Activated CD8-positive, alpha-beta memory T cell treated with anti-CD3 and anti-CD28 coated beads for 48 hours (primary cell): ENCODE measurements at places on chromosomes 1 and 21.

DNA sequence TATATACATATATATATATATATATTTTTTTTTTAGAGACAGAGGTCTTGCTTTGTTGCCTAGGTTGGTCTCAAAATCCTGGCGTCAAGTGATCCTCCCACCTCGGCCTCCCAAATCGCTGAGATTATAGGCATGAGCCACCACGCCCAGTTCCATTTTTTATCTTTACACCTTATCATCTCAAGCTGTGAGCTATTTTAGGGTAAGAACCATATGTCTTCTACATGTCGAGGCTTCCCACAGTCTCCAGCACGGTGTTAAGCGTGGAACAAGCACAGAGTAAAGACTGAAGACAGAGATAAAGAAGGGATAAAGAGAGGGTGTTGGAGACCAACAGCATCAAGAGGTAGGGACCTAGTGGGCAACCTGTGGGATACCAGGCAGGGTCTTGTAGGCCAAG lies 14.2 kb downstream of the ARHGEF2 start:
- no peak for DNase-seq

DNA sequence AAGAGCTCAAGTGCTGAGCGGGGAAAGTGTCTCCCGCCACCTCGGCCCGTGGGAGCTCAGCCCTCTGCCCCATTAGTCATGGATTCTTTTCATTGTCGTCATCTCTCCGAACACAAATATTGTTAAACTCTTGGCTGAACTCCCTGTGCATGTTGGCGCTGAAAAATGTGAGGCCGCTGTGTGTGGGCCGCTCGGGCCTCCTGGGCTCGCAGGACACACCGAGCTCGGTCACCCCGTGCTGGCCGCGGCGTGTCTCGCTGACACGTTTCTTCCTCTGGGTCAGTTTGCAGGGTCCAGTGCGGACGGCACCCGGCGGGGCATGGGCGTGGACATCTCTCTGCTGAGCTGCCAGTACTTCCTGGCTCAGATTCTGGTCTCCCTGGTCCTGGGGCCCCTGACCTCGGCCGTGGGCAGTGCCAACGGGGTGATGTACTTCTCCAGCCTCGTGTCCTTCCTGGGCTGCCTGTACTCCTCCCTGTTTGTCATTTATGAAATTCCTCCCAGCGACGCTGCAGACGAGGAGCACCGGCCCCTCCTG lies 25.6 kb downstream of the SLC45A1 start:
- no peak for DNase-seq

DNA sequence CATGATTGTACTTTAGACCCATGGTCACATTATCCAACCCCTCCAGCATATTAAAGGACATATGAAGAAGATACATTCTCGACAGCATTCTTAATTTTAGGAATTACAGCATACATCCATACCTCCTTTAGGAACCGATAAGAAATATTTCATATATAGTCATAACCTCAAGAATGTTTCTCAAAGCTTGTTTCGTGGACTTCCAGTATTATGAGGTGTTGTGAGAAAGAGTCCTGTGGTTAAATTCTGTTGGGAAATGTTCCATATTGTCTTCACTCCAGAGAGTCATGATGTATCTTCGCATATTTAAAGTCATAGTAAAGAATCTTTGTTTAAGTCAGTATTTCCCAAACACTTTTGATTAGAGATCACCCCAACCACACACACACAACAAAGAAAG lies 321.0 kb upstream of the SNX7 start:
- DNase-seq = no peak

DNA sequence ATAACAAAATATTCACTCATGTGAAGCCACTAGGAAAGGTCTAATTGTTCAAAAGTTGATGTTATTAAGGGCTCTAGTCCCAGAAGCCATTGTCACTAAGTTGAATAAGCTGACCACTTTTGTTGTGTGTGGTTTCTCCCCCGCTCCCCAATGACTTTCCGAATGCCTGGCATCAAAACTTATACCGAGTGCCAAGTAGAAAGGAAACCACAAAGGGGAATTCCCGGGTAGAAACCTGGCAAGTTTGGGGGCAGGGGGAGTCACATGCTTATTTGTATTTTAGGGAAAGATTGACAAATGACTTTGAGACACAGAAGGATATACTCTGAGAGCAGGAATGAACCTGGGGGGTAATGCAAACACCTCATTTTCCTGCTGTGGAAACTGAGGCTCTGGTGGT lies 154.1 kb downstream of the TGFBR3 start:
- DNase-seq = no peak

GRCh38 chr1:230381585-230381984 lies 44.5 kb downstream of the PGBD5 start:
- no peak for DNase-seq

- DNase-seq = no peak
These were observed 117.5 kb downstream of the TGFB2 start for GRCh38 chr1:218462587-218462986.

DNA sequence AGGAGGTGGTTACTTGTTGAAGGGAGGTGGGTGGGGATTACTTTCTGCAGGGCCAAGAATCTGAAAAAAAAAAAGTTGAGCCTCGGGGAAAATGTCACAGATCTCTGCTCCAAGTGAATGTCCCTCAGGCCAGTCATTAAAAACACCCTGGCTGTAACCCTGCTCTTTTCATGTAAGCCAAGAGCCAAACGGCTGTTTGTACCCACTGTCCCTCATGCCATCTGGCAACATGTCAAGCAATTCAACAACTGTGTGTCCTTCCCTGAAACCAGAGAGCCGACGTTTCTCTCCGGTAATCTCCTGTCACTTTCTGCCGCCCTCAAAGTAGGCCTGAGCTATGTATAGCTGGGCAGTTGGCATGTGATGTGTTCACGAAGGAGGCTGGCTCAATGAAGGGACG lies 14.7 kb downstream of the CASQ2 start:
- no peak for DNase-seq
